Activated T-helper 17 cell treated with anti-CD3 and anti-CD28 coated beads, Interleukin-2, amount 50 U/mL, for 72 hours (primary cell): ENCODE measurements at places on chromosomes 12 and 14.

DNA sequence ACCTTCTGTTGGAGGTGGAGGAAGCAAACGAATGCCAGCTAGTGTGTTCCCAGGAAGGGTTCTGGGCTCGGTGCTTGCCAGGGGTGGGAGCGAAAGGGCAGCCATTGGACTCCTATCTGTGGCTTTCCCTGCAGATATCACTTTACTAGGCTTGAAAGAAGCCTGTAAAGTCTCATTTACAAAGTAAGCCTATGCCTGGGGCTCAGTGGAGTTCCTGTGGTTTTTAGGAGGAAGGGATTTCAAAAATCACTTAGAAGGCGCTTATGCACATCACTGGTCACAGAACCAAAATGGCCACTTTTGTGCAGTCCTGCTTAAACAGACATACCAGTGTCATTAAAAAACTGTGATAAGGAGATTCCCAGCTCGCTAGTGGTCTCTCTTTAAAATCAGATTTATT is 22.7 kb downstream of the CLMN start:
- ATAC-seq, result no peak

- ATAC-seq, result no peak
Observed at GRCh38 chr14:99718031-99718810, 34.1 kb downstream of the CYP46A1 start.

- ATAC-seq, result no peak
Observed at GRCh38 chr12:27806259-27806658, 26.2 kb upstream of the MANSC4 start.

DNA sequence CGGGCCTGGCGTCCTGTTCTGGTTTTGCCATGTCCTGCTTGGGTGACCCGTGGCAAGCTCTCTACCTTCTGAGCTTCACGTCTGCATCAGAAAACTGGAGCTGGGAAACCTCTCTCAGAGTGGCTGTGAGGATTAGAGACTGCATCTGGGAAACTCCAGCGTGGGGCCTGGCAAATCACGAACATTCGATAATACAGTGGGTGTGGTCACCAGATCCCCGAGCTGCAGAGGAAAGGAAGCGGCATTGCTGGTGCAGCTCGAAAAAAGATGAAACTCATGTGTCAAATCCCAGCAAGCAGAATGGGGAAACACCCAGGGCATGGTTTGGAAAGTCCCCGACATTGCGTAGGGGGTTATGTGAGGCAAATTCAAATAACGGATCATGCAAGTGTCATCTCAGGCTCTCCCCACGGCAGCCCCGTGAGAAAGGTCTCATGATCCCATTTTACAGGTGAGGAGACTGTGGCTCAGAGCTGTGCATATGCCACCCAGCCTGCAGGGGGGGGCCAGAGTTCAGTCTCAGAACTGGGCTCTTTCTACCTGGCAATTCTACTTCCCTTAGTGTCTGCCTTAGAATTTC is 98.1 kb upstream of the VRK1 start:
- peak; percentile 85 for ATAC-seq
